Gastroesophageal sphincter (tissue), 4 donors: ENCODE measurements at places on chromosomes 6 and 20. TPM values are rescaled to one million over a fixed set of nuclear protein-coding genes. Genes with fewer than 3 reads are reported as not detected.
A peak's percentile ranks its signal among the peaks of the same experiment; 100 is the strongest.

- ATAC-seq = no peak
Measured at GRCh38 chr20:51769976-51770615, 1.9 kb upstream of the ATP9A start.

DNA sequence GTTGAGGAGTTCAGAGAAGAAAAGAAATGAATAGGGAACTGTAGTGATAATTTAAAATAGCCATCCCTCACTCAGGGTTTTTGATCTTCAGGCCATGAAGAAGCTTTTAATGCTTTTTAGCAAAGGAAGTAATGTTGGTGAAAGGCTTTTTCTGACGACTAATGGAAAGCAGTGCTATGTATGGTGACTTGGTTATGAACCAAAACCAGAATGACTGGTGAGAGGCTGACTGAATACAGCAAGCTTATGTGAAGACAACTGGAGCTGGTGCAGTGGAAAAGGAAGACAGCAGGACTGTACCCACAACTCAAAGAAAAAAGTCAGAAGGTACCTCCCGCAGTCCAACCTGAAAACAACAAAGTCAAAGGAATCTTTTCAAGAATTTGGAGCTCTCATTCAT lies 118.8 kb downstream of the PRDM1 start:
- ATAC-seq = no peak

The CASS4 gene
- 6.8 TPM for total RNA-seq

DNA sequence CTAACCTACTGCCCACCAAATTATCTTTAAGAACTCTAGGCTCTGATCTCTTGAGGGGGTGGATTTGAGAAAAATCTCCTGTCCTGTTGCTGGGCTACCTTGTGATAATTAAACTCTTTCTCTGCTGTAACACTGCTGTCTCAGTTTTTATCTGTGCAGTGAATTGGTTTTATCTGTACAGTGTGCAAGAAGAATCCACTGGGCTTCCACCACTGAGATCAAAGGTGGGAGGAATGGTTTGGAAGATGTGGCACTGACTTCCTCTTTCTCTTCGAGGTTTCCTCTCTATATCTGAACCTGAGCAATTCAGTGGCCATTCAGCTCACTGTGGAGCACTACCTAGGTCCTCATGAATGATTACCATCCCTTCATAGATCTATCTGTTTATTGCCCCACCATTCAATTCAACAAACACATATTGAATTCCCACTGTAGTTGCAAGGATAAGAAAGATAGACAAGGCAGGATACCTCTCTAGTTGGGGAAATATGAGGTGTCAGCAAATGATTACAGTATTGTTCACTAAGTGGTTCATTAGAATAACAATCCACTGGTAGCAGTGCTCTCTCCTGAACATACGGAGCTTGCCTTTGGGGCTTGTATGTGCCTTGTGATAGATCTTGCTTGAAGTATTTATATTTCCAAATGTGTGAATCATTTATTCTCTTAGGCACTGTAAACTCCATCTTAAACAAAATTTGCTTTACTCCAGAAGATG lies 172.1 kb upstream of the ARG1 start:
- no peak for ATAC-seq

DNA sequence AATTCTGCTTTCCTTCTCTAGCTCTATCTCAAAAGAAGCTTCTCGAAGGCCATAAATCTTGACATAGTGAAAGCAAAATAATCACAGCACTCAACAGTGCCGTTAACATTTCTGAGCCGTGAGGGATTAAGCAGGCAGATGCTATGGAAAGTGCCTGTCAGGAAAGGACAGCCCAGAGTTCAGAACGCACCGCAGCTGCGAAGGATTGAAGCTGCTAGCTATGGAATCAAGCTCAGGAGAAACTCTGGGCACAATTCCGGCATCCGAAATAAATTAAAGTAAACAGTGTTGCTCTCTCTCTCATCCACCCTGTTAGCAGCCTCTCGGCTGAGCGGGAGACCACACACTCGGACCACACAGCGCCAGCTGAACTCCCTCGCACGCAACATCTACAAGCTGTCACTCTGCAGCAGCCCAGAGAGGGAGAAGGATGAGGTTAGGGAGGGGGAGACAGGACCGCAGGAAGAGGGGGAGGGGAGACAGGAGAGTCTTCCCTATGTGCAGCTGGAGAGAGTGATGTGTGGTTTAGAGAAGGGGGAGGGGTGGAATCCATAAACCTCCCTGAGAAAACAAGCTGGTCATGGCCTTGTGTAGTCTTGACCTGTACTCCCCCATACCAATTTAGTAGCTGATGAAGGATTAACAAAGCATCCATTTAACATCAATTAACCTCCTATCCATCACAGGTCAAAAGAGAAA lies 9.0 kb downstream of the EXOC2 start:
- peak; percentile 53 for ATAC-seq

DNA sequence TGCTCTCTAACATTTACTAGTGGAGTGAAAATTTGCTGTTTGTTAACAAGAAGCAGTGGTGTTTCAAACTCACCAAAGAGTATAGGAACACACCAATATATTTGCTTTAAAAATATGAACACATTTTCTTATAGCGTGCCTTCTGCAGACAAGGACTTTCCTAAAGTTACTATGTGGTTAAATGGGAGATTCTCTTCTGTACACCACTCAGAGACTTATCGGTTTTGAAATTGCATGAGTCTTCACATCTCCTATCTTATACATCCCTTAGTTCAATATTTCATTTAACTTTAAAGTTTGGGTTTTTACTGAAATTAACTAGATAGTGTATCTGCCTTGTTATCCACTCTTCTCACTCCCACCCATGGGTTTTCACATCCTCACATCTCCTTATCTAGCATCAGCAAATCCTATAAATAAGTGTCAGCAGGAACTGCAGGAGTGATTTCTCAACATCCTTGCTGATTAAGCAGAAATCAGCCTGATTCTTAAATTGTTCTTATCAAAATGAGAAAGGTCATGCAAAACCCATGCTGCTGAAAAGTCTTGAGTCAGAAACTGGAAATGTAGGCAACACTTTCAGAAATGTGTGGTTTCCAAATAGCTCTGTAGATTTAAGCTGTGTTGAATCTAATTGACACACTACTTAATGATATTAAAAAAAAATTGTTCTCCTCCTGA lies 1075.6 kb upstream of the GJE1 start:
- ATAC-seq = no peak

DNA sequence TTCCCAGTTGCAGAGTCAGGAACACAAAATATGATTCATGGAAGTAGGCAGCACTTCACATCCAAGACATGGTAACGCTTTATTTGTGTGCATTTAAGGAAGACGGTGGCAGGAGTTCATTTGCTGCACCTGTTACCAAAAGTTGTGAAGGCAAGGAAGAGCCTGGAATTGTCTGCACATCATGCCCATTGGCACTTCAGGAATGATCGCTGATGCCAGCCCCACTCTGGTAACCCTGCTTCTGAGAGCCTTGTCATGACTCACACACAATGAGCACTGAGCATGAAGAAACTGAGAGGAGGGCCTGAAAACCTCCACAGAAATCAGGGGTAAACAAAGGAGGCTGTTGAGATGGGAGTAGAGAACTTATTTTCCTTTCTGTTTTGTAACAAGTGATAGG lies 181.1 kb downstream of the RPS12 start:
- ATAC-seq = no peak

DNA sequence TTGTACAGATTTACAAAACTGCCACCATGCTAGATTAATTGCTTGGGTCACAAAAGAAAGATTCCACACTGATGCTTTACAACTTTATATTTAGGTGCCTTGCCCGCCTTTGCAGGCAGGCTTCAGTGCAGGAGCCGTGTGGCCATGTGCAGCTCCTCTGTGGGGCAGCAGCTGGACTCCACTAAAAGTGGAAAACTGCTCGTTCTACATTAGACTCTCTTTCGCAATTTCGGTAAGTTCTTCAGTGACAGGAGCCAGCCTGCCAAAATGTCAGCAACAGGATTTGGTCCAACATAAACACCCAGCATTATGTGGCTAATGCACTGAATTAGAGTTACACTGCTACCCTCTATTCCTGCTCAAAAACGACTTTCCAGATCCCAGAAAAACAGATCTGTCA lies 174.4 kb upstream of the KCNK16 start:
- ATAC-seq = peak; percentile 86

GRCh38 chr6:116876635-116877611 lies at the start of gene RFX6:
Gene RFX6 (plus strand): TSS chr6:116877242. CDS start chr6:116877276, 34 bp downstream.
- ATAC-seq = no peak

DNA sequence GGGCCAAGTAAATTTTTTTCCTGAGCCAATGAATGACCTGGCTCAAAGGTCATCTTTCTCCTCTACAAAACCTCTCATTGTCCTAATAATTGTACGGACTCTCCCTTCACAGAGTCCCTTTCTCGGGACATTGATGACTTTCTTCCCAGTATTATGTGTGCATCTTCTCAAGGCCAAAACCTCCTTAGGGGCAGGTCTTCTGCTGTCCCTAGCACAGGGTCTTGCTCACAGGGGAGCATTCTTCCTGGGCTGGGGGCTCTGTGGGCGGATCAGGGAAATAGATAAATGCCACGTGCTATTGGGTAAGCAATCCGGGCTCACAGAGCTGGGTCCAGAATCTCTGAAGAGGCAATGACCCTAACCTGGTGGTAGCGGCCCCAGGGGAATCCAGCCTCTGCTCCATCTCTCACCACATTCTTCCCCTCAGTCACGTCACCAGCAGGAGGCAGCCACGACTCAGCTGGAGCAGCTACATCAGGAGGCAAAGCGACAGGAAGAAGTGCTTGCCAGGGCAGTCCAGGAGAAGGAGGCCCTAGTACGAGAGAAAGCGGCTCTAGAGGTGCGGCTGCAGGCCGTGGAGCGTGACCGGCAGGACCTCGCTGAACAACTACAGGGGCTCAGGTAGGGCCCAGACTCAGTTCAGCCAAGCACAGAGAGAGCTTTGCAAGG lies 23.5 kb downstream of the CEP250 start:
- no peak for ATAC-seq

GRCh38 chr6:39910744-39911143 lies 23.5 kb downstream of the MOCS1 start:
- no peak for ATAC-seq

The ACOT13 gene
- 6.3 TPM for total RNA-seq

The HLA-G gene
- total RNA-seq = not detected

DNA sequence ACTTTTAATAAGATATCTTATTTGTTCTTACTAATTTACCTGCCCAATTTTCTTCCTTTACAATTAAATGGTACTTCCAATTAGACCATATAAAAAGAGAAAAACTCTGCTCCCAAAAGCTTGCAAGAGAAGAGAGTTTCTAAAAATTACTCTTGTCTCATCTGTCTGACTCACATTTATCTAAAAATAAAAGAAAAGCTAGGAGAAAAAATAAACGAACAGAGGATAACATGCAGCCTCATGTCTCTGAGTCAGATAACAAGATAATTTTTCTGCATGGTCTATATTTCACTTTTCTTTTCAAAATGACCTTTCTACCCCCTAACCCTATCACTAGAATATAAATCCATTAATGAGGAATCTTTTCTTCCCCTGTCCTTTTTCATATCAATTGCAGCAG lies 127.2 kb upstream of the TCF21 start:
- peak; percentile 26 for ATAC-seq

DNA sequence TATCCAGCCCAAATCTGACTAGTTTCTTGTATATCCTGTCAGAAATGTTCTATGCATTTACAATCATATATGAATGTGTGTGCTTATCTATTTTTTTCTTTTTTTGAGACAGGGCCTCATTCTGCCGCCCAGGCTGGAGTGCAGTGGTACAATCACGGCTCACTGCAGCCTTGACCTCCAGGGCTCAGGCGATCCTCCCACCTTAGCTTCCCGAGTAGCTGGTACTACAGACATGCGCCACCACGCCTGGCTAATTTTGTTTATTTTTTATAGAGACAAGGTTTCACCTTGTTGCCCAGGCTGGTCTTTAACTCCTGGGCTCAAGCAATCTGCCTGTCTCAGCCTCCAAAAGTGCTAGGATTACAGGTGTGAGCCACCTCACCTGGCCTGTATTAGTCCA lies 3.0 kb upstream of the RAB44 start:
- no peak for ATAC-seq

- no peak for ATAC-seq
Measured at GRCh38 chr20:21229163-21229562, 74.0 kb upstream of the XRN2 start.

The TRAPPC3L gene
- total RNA-seq = not detected

- ATAC-seq = no peak
Measured at GRCh38 chr6:105886066-105886813, 199.9 kb upstream of the PRDM1 start.

DNA sequence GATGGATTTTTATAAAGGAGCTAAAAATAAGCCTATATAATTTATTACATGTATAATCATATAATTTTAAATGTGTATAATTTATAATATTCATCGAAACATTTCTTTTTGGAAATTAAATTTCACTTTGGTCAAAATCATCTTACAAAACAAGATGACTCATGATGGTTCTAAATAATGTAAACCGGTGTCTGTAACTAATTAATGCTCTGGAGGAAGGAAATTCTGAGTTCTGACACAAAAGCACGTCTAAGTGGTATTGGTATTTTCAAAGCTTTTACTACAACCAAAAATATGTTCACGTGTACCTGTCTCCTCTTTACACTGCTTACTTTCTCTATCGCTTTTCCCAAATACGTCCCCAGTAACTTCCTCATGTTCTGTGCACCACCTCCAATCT lies 134.1 kb downstream of the MTHFD1L start:
- ATAC-seq = no peak

The C2 gene
- total RNA-seq = 17.2 TPM

DNA sequence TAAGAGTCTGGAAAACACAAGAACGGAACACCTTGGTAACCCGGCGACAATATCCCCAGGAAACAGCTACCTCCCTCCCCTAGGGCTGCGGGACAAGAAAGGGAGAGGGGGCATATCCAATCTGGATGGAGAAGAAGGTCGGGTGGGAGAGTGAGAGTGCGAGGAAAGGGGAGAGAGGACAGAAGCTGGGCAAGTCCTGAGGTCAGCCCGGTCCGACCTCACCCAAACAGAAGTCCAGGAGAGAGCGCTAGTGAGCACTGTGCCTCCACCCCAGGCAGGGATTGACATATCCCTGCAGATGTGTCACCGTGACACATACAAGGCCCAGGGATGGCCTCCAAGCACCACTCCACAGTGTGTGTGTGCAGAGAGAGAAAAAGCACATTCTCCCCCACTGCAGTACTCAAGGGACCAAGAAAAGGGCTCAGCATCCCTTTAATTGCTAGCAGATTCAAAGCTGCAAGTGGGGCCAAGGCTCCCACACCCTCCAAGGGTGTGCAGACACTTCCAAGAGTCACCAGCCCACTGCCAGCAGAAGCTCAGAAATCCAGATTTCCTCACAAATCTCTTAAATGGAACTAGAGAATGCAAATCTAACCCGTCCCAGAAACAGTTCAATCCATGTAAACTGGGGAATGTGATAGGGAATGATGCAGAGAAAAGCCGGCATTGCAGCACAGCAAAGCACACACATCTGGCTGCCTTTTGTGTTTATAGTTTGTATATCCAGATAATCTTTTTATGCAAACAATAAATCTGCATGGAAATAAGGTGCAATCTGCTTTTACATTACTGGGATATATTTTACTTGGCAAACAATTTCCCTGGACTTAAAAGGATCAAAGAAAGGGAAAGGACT lies 3.1 kb downstream of the PXDC1 start:
- ATAC-seq = peak; percentile 11
